ENCODE measurements at places on chromosomes 1 and 21.
A peak's percentile ranks its signal among the peaks of the same experiment; 100 is the strongest.

GRCh38 chr1:229047840-229048620 is 222.9 kb upstream of the RAB4A start:
- no peak for DNase-seq

- DNase-seq: no peak
These were observed 6.1 kb upstream of the IGFN1 start for GRCh38 chr1:201184307-201185122.

GRCh38 chr1:83641796-83642443 is 357.0 kb downstream of the TTLL7 start:
- DNase-seq: no peak

DNA sequence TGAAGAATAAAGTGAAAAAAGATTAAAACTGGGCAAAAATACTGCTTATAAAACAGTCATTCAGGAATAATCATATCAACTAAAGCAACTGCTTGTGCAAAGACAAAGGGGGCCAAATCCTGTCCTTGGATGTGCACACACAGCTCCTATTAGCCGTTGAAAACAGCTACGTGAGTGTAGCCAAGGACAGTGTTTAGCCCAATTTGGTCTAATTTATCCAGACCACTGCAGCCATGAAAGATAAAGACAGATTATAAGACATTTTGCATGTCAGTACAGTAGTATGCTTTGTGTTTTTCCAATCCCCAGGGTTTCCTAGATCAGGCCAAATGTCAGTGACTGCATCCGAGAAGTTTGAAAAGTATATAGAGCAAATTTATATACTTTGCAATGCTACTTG is 146.3 kb upstream of the PKN2 start:
- DNase-seq: no peak

GRCh38 chr1:17214876-17215544 is 10.1 kb downstream of the PADI1 start:
- no peak for DNase-seq

DNA sequence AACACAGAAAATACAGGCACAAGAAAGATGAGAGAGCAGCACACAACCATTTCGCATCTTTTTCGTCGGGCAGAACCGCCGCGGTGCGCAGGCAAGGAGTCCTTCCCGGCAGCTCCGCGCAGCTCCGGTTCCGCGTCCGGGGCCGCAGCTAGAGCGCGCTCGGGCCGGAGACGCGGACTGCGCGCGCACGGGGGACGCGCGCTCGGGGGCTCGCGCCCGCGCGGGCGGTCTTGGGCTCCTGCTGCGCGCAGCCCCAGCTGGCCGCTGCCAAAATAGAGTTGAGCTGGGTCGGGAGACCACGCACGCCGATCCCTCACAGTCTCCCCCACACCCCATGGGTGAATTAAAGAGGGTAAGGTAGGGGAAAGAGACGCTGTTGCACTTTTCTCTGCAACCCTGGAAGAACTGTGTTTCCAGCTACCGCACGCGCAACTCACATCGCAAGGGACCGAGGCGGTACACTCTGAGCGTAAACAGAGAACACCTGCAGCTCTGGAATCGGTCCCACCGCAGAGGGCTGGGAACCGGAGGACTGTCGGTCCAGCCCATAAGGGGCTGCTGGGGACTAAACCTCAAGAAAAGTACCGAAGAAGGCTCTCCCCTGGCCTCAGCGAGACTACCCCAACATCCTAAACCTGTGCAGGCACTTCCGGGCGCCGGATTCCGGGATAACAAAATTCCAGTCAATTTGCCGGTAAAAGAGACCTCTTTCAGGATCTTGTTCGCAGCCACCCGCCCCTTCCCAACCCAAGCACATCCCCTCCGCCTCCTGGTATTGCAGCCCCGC is 1.7 kb downstream of the NR5A2 start:
- DNase-seq: peak; percentile 54

GRCh38 chr1:1421147-1421906 is at the start of gene ANKRD65:
TSS of gene ANKRD65 (minus strand) at chr1:1421276. CDS start at chr1:1421005, 271 bp downstream.
- DNase-seq: peak; percentile 88

DNA sequence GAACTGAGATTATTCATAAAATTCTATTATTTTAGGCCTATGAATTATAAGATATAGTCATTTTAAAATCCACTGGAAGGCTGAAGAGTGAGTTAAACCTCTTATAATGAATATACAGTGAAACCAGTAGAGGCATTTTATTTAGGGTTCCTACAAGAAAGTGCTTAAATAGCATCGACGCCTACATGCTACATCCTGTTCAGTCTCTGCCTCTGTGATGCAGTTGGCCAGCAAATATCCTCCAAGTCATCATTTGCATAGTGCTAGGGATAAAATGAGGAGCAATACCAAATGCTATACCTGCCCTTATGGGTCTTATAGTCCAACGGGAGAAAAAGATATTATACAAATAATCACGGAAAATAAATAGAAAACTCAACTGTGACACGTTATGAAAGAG is 59.6 kb downstream of the EDEM3 start:
- DNase-seq: no peak

DNA sequence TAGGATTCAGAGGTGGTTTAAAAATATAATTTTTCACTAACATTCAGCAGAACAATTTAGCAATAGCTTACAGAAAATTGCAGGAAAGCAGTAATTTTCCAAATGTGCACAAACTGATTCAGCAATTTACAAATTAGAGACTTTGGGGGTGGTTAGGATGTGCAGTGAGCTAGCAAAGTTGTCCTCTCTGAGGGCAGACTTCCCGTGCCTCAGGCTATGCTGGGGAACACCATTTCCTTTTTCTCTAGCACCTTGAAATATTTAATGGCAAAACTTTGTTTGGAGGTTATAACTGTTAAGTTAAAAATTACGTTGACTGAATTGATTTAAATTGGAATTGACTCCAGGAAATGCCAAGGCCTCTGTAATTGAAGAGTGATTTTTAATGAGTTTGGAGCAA is 258.9 kb downstream of the PTBP2 start:
- no peak for DNase-seq

- peak; percentile 52 for DNase-seq
These were observed 64.0 kb downstream of the SLC19A1 start for GRCh38 chr21:45478115-45478801.

- no peak for DNase-seq
These were observed 82.7 kb upstream of the ZBTB18 start for GRCh38 chr1:243968413-243968812.

- no peak for DNase-seq
These were observed 168.4 kb downstream of the ZZZ3 start for GRCh38 chr1:77513839-77514763.

DNA sequence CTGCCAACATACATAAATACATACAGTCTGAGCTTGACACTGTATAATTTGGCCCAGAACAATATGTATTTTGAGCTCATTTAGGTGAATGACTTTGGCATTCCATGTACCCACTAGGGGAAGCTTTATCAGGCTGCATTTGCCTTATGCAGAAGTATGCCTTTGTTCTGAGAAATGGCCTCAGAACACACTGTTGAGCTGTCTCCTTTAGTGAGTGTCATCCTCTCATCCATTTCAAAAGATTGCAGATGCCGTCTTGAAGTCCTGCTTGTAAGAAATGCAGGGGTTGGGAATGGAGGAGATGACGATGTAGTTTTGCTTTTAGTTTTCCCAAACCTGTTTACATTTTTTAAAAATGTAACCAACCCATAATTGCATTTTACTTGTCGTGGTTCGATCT is 14.8 kb upstream of the NBL1 start:
- DNase-seq: no peak

DNA sequence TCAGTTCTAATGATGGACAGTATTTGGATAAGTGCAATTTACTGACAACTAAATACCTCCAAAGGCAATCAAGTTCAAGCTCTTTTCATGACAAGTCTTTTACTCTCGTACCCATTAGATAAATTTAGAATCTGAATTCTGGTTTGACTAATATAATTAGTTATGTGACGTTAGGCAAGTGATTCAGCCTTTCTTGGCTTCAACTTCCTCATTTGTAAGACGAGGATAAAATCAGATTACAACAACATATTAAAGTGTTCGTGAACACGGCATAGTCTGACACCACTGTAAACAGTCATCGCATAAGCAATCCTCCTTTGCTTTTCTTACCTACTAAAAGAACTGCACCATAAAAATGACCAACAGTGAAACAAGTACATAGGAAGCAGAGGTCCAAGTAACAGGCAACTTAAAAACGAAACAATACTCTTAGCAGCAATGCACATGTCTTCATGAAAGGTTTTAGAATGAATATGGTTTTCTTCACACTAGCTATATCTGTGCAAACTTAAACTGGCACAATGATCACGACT is 25.7 kb downstream of the COA6 start:
- DNase-seq: no peak

GRCh38 chr1:169999331-169999741 is 75.2 kb downstream of the KIFAP3 start:
- no peak for DNase-seq

DNA sequence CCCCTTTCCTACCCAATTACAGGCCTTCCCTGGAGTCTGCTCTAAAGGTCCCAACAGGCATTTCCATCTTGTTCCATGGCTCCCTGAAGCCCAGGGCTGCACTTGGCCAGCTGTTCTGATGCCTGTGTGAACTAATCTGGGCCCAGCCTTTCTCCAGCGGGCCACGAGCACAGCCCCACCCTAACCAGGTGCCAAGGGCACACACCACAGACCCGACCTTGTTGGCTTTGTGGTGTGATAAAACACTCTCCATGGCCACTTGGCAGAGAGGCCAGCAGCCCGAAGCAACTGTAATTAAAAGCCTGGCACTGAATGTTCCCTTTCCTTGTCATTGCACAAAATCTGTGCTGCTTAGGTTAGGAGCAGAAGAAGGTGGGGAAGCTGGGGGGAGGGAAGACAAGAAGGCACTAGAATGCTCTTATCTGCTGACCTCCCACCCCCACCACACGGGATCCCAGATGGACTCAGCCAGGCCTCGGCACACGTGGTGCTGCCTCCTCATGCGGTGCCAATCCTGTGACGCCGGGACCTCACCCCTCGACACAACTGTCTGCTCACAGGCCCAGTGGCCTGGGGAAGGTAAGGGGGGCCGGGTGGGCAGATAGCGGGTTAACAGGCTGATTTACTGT is 9.9 kb downstream of the HCRTR1 start:
- DNase-seq: no peak

DNA sequence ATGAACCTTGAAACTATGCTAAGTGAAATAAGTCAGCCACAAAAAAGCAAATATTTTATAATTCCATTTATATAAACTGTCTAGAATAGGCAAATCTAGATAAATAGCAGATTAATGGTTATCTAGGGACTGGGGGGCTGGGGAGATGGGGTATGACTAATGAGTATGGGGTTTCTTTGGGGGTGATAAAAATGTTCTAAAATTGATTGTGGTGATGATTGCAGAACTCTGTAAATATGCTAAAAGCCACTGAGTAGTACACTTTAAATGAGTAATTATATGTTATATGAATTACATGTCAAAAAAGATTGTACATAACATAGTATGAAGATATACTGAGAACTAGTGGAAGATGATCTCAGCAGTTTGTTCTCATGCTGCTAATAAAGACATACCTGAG is 675.0 kb downstream of the KIF26B start:
- DNase-seq: no peak

DNA sequence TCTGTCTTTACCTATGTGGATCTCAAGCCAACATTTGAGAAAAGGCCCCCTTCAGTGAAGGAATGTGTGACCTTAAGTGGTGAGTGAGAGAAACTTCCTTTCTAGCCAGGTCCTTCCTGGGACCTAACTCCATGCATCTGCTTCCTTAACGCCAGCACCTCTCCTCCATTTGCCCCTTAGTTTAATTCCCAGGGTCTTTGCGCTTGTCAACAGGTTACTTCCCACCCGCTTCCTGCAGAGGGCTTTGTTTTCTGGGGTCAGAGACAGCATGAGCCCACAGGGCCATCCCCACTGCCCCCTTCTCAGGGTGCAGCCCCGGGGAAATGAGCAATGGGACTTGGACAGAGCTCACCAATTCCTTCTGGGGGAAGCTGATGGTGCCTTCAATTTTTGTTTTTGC is 54.8 kb downstream of the EVA1C start:
- DNase-seq: no peak

DNA sequence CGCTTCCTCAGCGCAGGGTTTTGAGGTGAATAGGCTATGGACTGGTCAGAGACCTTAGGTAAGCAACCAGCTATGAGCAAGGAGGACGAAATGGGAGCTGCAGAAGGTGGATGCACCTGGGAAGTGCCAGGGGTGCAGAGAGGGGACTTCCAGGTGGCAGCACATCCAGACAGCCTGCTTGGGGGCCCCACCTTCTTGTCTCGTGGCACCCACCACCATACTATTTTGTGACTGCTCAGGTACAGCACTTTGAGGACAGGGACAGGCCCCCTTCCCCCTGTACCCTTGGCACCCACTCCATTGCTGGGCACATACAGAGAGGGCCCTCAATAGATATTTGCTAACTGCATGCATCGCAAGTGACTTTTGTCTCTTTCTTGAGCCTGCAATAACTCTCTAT is 777 bp upstream of the KISS1 start:
- DNase-seq: no peak

- no peak for DNase-seq
These were observed 16.6 kb upstream of the KIRREL1 start for GRCh38 chr1:157976888-157977287.

DNA sequence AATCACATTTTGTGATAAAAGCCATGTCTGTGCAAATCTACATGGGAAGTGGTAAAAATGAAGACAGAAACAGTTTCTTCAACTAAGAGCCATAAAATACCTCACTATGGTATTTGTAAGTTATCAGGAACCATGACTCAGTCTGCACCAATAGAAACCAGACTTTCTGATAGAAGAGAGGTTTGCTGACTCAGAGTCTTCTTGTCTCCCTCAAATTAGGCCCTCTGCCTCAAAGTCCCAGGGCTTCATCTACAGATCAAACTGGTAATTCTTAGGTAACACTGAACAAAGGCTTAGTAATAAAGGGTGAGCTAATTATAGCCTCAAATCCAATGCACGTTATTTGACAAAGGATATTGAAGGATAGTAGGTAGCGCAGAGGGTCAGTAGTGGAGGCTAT is 30.9 kb upstream of the SSX2IP start:
- DNase-seq: no peak

Data from NCI-H1105 (cell line).